GM06990 (cell line): ENCODE measurements at places on chromosomes 3 and 15.

DNA sequence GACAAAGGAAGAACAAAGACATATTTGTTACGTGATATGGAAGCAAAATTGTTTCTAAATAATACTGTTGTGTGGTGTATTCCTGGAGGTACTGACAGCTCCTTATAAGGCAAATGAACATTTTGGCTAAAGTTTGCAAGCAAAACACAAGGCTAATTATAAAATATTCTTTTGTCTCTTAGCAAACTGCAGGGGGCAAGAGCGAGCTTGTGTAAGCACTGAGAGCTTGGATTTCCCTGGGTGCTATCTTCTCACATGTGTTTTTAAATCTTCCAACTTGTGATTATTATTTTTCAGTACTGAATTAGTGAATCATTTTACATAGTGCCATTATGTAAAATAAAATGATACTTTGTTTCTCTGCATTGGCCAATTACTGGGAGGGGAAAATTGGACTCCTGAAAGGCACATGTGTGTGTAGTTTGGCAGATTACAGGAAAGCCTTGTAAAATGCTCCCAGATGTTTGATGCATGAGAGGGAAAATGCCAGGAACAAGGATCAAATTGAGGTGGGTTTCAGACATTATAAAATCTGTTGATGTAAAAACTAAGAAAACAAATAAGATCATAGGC lies 611.5 kb downstream of the AGBL1 start:
- DNase-seq, result no peak

DNA sequence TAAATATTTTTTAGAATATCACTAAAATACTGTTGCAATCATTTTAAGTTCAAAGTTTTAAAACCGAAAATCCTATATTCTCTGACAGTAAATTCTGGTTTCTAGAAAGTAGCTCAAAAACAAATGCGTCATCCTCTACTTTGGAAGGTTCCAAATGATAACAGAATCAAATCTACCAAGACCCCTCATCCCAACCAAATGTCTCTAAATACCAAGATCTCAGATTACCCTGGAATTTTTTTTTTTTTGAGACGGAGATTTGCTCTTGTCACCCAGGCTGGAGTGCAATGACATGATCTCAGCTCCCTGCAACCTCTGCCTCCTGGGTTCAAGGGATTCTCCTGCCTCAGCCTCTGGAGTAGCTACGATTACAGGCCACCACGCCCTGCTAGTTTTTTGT lies 16.8 kb downstream of the TBL1XR1 start:
- no peak for DNase-seq

DNA sequence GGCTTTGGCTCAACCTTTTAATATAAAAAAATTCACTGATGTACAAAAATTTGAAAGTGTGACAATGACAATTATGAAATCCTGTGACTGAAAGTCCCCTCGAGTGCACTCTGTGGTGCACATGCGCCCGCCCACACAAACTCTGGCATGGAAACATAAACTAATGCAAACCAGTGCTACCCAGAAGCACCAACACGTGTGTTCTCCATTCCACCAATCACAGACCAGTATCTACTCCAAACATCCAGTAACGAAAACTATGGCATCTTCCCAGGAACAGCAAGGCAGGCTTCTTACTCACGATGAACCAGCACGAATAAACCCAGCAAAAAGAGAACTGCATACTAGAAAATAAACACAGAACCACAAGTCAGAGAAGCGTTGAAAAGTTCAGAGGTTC lies 11.7 kb upstream of the NMB start:
- DNase-seq, result no peak

DNA sequence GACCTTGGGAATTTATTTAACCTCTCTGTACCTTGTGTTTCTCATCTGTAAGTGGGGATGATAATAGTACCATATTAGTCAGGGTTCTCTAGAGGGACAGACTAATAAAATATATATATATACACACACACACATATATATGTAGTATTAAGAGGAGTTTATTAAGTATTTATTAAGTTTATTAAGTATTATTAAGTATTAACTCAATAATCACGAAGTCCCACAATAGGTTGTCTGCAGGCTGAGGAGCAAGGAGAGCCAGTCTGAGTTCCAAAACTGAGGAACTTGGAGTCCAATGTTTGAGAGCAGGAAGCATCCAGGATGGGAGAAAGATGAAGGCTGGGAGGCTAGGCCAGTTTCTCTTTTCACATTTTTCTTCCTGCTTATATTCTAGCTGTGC lies 14.8 kb downstream of the OXSM start:
- no peak for DNase-seq

DNA sequence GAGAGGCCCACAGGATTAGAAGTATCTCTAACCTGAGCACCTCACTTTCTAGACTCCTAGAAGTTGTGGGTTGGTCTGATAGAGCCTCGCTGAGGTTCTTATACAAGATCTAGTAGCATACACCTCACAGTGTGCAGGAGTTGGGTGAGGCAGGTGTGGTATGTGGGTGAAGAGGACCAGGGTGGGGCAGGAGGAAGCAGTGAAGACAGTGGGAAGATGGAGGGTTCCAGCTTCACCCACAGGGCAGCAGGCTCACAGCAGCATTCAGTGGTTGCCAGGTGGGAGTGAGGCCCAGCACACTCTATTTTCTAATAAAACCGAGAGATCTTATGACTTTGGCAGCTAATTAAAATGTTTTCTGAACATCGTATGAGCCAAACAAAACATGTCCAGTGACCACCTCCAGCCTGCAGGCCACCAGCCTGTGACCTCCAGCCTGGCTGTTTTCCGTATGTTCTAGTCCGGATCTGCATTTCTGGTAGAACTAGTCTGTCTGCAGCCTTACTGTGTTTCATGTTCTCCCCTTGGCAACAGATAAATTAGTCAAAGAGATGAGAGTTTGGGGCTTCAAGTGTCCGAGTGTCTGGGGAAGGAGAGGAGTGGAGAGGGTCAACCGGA lies 170.4 kb upstream of the CTDSPL start:
- no peak for DNase-seq

- DNase-seq, result no peak
Measured at GRCh38 chr3:126372413-126373145, 15.4 kb upstream of the KLF15 start.

- DNase-seq, result no peak
Measured at GRCh38 chr3:168598250-168598649, 502.5 kb upstream of the GOLIM4 start.
